ENCODE measurements at places on chromosomes 3 and 15. TPM values are rescaled to one million over a fixed set of nuclear protein-coding genes. Genes with fewer than 3 reads are reported as not detected.

Gene ARHGEF26
- total RNA-seq, result 12.8 TPM

Gene DUOXA1
- not detected for total RNA-seq

Gene ITIH4
- total RNA-seq, result 0.68 TPM

Gene C3orf22
- not detected for total RNA-seq

Gene FRMD4B
- 17.7 TPM for total RNA-seq

Gene HCLS1
- not detected for total RNA-seq

Gene TMOD2
- total RNA-seq, result not detected

Gene EPHB3
- 3.9 TPM for total RNA-seq

Gene MYL3
- total RNA-seq, result 5.8 TPM

Gene PRR20G
- not detected for total RNA-seq

Gene BCL6
- total RNA-seq, result 1.3 TPM

Gene IMPG2
- total RNA-seq, result not detected

Gene SLC4A7
- 27.0 TPM for total RNA-seq

Gene CCR3
- 1.1 TPM for total RNA-seq

Data from G401 (cell line).